ENCODE measurements at places on chromosomes 4 and X.
A peak's percentile ranks its signal among the peaks of the same experiment; 100 is the strongest.

DNA sequence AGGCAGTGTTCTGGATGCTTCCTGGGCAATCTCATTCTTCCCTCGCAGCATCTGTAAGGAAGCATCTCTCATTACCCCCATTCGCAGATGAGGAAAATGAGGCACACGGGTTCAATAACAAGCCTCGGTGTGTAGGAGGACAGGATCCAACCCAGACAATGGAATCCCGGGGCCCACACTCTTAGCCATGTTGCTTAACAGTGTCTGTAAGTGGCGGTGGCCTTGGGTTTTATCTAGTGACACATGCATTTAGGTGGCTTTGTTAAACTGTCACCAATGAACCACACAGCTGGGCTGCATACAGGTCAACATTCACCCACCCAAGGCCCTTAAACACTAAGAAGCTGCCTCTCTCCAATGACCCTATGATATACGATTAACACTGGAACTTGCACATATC lies 22.6 kb downstream of the RELL1 start:
- DNase-seq, result no peak

DNA sequence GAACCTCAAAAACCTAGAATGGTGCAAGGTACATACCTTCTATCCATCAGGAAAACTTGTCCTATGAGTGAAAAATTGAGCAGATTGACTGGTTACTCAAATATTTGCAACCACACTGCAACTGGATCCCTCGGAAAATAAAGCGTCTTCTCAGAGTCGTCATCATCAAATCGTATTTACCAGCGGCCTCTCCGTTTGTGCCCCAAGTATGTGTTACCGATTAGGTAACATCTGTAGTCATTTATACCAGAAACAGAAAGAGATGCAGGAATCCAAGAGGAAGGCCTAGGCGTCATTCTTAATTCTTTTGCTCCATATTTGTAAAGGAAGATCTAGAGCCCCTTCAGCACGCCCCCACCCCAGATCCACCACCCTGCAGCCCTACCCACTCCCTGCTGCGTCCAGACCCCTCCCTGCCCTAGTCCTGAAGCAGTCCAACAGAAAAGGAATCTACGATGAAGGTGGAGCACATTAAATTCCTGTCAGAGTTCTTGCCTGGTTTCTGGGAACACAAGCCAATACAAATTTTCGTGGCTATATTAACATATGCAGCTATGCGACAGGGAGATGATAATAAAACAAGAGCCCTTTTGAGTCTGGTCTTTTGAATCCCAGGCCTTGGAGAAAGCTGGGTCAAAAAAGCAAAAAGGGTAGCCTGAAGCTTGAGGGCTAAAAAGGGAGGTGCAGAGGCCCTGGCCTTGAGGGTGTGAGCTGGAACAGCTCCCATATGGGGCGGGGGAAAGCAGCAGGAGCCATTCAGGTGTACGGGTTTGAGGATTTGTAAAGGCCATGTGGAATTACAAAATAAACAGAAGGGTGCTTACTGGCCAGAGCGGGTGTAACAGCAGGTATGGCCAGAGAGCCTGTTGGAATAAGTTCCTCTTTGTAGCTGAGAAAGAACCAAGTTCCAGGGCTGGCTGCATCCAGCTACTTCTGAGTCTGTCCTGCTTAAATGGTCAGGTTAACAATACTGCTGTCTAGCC lies 77.0 kb downstream of the ZNF827 start:
- DNase-seq, result no peak

GRCh38 chr4:9861561-9861960 lies 80.1 kb downstream of the DRD5 start:
- DNase-seq, result no peak

DNA sequence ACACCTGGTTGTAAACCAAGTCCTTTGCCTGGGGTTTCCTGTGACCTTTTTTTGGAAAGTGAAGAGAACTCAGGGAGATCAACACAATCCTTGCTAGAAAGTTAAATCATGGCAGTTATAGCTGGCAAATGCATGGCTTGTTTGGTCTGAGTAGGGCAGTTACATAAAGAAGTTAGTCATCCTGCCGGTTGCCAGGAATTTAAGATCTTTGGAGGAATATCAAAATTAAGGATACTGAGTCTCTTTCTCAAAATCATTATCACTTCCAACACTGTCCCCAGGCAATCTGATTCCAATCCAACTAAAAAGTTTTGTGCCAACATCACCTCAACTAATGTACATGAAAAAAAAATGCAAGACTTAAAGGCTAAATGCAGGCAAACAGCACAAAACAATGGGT lies 40.3 kb downstream of the C4orf54 start:
- no peak for DNase-seq

DNA sequence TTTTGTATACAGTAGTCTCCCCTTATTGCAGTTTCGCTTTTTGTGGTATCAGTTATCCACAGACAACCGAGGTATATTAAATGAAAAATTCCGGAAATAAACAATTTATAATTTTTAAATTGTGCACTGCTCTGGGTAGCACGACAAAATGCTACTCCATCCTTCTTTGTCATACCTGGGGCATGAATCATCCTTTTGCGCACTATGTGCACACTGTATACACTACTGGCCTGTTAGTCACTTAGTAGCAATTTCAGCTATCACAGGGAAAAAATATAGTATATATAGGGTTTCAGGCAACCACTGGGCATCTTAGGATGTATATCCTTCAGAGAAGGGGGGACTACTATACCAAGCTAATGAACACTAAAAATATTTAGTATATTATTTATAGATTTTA lies 198.8 kb upstream of the FAT4 start:
- DNase-seq, result no peak

DNA sequence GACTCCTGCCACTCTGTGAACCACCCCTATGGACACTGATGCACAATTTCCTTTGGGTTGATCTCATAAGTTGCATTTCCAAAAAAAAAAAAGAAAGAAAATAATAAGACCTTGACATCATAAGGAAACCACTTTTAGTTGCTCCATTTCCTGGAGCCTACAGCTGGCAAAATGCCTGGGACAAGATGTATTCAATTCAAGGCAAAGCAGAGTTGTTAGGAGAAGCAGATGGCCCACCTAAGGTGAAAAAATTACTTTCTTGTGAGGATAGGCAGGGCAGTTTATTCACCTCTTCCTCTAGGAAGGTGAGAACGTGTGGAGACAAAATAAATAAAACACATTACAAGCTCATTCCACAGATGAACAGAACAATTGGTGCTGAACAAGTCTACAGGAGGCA lies 14.1 kb upstream of the SCRG1 start:
- no peak for DNase-seq

GRCh38 chr4:111334361-111334760 lies 711.5 kb upstream of the PITX2 start:
- DNase-seq, result no peak

GRCh38 chrX:23332101-23332887 lies 2.4 kb upstream of the PTCHD1 start:
- DNase-seq, result no peak

- DNase-seq, result no peak
These were observed 1456.6 kb downstream of the STIM2 start for GRCh38 chr4:28317221-28317620.

DNA sequence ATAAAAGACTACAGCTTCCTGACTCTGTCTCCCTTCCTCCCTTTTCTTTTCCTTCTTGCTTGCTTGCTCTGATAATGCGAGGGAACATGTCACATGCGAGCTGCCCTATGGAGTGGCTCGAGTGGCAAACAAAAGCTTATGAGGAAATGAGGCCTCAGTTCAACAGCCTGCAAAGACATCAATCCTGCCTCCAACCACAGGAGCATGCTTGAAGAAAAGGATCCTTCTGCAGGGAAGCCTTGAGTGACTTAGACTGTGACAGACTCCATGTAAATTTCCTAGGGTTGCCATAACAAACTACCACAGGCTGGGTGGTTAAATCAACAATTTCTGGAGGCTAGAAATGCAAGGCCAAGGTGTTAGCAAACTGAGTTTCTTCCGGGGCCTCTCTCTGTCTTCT lies 152.5 kb downstream of the NR3C2 start:
- DNase-seq, result no peak

DNA sequence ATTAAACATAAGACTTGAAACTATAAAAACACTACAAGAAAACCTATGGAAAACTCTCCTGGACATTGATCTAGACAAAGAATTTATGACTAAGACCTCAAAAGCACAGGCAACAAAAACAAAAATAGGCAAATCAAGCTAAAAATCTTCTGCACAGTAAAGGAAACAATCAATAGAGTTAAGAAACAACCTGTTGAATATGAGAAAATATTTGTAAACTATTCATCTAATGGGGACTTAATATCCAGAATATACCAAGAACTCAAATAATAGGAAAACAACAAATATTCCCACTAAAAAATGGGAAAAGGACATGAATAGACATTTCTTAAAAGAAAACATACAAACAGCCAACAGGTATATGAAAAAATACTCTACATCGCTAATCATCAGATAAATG lies 100.4 kb upstream of the PLAC1 start:
- no peak for DNase-seq

GRCh38 chrX:1391370-1391706 lies 575 bp downstream of the SLC25A6 start:
- DNase-seq, result peak; percentile 80

GRCh38 chr4:16791460-16791859 lies 107.0 kb downstream of the LDB2 start:
- no peak for DNase-seq

- no peak for DNase-seq
These were observed 965.1 kb upstream of the HS3ST1 start for GRCh38 chr4:12393631-12394262.
